ENCODE measurements at places on chromosomes 4 and X. TPM values are rescaled to one million over a fixed set of nuclear protein-coding genes. Genes with fewer than 3 reads are reported as not detected.

Gene RTL3
- total RNA-seq: not detected

Gene DMRTC1B
- total RNA-seq: not detected

Gene TREX2
- total RNA-seq: 4.4 TPM

Gene NIPAL1
- total RNA-seq: 1.7 TPM

Gene IQCM
- total RNA-seq: not detected

Gene MRFAP1L1
- total RNA-seq: 76.6 TPM

Gene GIMD1
- not detected for total RNA-seq

DNA sequence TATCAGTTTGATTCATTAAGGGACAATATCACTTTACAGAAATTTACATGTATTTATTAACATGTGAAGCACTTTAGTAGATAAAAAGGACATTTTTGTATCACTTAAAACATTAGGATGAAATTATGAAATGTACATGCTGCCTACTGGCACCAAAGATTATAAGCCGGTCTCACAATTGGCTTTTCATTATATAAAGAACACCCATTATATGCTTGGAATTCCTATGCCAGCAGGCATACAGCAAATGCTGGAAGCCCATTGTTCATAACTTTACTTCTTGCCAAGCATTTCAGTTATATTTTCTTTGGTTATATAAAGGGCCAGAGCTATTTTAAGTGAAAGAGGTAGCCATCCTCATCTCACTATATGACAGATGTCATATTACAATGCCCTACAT, 145.9 kb downstream of the DMD start:
- peak overlapping the region; percentile 5 for H3K27ac ChIP-seq
- no peak overlapping the region for H3K4me3 ChIP-seq
- H3K4me1 ChIP-seq: no peaks in the 10 kb centered on the region

DNA sequence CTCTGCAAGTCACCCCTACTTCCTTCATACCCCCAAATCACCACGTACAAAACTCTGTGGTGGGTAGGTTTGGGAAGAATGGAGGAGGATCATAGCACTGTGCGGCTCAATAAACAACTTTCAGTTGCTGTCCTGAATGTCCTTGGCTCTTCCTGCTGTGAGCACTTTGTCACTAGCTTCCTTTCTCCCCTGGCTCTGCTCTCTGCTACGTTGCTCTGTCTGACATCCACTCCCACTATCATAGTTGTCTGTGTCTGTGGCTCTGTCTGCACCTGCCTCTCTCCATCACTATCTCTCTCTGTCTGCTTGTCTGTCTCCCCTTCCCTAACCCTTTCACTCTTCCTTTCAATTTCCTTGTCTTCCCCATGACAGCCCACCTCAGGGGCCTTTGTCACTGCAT, 21.2 kb upstream of the SMPX start:
- no peak overlapping the region for H3K4me3 ChIP-seq
- no peak for DNase-seq
- no peaks in the 10 kb centered on the region for H3K4me1 ChIP-seq
- H3K27me3 ChIP-seq: no peaks in the 10 kb centered on the region
- no peaks in the 10 kb centered on the region for H3K36me3 ChIP-seq

GRCh38 chrX:133415276-133416105, at the start of gene GPC4:
TSS of gene GPC4 (minus strand) at chrX:133415489. CDS start at chrX:133414965, 524 bp downstream.
- H3K36me3 ChIP-seq: no peaks in the 10 kb centered on the region
- H3K4me1 ChIP-seq: peaks cover 15% of the 10 kb centered on the region

DNA sequence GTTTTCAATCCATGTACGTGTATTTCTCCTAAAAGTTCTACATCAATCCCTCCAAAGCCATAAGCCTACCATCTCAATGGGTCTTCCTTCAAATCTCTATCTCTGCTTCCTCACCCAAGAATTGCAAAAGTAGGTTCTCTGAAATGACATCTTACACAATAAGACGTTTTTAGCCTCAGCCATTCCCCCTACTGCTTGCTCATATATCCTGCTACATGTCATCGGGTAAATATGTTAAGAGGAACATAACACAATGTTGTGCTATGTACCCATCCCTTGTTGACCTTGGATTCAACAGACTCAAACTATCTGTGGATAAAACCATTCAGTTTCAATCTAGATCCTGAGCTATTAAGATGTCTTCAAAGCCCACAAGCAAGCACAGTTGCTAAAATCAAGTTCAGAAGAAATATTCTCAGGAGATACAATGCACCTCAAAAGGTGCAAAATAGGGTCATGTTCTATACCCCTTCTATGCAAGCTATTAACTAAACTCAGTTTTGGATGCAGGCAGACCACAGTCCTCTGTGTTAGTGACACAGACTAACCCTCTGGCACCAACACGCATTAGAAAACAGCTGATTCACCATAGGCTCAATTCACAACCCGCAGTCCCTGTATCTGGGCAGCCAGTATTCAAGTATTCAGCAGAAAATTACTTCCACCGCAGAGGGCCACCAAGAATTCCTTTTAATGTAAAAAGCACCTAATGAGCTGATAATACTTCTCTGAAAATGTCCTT, 56.8 kb downstream of the CD99L2 start:
- H3K36me3 ChIP-seq: no peaks in the 10 kb centered on the region
- no peaks in the 10 kb centered on the region for H3K4me1 ChIP-seq
- no peak overlapping the region for H3K27ac ChIP-seq
- no peaks in the 10 kb centered on the region for H3K27me3 ChIP-seq
- no peak overlapping the region for H3K4me3 ChIP-seq

DNA sequence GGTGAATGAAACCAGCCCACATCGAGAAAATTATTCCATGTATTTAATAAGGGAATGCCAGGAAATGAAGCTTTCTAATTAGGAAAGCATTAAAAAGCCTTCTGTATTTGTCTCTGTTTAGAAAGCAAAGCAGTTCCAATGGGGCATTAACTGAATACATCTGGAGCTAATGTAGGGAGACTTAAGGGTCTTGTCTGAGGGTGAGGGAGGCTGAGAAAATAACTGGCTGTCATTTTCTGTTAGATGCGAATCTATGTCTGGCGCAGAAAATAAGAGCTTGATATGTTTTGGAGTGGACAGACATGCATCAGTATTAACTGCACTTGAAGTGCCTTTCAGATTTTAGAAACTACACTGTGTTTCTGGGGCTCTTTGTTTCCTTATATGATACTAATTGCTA, 111.3 kb downstream of the KLHL8 start:
- H3K27me3 ChIP-seq: no peaks in the 10 kb centered on the region
- H3K27ac ChIP-seq: no peak overlapping the region
- no peaks in the 10 kb centered on the region for H3K36me3 ChIP-seq
- H3K4me1 ChIP-seq: peaks cover 4% of the 10 kb centered on the region
- DNase-seq: no peak

DNA sequence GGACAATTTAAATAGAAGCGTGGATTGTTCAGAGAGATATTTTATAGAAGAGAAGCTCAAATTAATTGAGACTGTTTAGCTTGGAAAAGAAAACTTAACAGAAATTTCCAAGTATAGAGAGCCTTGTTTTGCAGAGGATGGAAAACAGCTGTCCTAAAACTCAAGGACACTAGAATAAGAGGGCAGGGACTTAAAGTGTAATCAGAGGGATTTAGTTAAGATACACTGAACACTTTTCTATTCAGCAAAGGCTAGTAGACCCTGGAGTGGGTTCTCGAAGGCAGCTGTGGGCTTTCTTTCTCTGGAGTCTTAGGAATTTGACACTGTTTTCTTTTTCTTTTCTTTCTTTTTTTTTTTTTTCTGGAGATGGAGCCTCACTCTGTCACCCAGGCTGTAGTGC, 92.7 kb upstream of the ARX start:
- no peaks in the 10 kb centered on the region for H3K4me1 ChIP-seq
- no peak for DNase-seq
- no peak overlapping the region for H3K27ac ChIP-seq
- no peaks in the 10 kb centered on the region for H3K27me3 ChIP-seq
- no peak overlapping the region for H3K4me3 ChIP-seq

DNA sequence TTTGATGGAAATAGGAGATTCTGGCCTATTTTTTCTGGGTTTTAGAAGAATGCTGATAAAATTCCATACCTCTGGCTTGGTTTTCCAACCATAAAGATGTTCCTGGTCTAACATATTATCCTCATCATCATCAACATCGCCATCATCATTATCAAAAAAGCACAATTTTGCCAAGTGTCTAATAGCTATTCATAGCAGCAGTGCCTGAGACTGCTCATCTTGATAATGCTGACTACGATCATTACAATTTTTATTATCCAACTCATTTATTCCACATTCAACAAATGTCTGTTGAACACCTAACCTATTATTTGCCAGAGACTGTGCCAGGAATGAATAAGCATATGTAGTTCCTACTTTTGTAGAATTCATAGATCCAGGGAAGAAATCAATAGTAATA, 303.5 kb upstream of the GATB start:
- no peaks in the 10 kb centered on the region for H3K27me3 ChIP-seq
- H3K36me3 ChIP-seq: no peaks in the 10 kb centered on the region
- no peaks in the 10 kb centered on the region for H3K4me1 ChIP-seq
- H3K4me3 ChIP-seq: no peak overlapping the region
- no peak for DNase-seq

DNA sequence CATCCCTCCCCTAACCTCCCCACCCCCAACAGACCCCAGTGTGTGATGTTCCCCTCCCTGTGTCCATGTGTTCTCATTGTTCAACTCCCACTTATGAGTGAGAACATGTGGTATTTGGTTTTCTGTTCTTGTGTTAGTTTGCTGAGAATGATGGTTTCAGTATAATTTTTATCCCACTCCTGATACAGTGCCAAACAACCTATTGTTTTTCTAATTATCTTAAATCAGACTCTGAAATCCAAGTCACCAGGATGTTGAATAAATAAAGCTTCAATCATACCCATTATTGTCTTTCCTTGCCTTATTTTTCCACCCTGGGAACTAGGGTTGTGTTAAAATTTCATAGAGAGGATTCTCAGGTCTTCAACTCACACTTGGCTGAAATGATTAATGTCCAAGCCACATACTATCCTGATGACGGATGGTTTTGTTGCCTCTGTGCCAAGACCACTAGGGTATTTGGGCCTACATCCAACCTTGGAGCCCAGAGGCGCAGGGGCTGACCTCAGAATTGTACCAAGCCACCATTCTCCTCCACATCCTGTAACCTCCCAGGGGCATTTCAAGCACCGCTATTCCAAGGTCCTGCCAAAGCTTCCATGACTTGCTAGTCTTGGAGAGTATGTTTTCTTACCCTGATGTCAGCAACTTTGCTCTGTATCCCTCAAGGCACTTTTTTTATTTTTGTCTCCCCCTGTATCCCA, 332.4 kb downstream of the ARHGAP24 start:
- H3K4me1 ChIP-seq: peaks cover 5% of the 10 kb centered on the region
- no peaks in the 10 kb centered on the region for H3K27me3 ChIP-seq
- no peak overlapping the region for H3K27ac ChIP-seq
- no peak overlapping the region for H3K4me3 ChIP-seq
- no peaks in the 10 kb centered on the region for H3K36me3 ChIP-seq

- no peaks in the 10 kb centered on the region for H3K27me3 ChIP-seq
- H3K4me3 ChIP-seq: peak within 1 kb of the TSS; percentile 74
- H3K4me1 ChIP-seq: no peaks in the 10 kb centered on the region
- no peaks in the 10 kb centered on the region for H3K36me3 ChIP-seq
- DNase-seq: peak; percentile 35
These were observed at the start of gene SGCB for GRCh38 chr4:52038103-52038912. TSS of gene SGCB (minus strand) at chr4:52038299. CDS start at chr4:52038259, 40 bp downstream.

Data from tibial nerve (tissue), 4 donors.